Daoy (cell line): ENCODE measurements at places on chromosomes 12 and 14. TPM values are rescaled to one million over a fixed set of nuclear protein-coding genes. Genes with fewer than 3 reads are reported as not detected.

GRCh38 chr12:85352016-85352415 is 72.0 kb downstream of the ALX1 start:
- DNase-seq = no peak

MGAT4C gene
- total RNA-seq = 0.29 TPM in 1 of 2 replicates, not detected in the other

DNA sequence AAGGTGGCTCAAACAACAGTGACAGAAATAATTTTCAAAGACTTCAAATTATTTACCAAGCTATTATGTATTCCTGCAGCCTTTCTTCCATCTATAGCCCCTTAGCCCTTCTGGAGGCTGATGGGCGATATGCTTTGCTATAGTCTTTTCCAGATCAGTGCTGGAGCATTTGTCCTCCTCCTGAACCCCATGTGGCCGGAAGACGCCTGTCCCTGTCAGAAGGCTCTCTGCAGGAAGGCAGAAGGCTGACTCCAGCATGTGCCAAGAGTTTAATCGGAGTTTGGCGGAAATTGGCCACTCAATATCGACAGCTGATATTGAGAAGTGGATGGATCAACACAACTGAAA is 49.3 kb upstream of the MAX start:
- no peak for DNase-seq

CLEC4C gene
- not detected in 2 replicates for total RNA-seq

TMEM119 gene
- 0.57 and 1.1 TPM in 2 replicates for total RNA-seq

CCDC177 gene
- total RNA-seq = not detected in 2 replicates

SERPINA5 gene
- total RNA-seq = 0.17 and 0.33 TPM in 2 replicates

DNA sequence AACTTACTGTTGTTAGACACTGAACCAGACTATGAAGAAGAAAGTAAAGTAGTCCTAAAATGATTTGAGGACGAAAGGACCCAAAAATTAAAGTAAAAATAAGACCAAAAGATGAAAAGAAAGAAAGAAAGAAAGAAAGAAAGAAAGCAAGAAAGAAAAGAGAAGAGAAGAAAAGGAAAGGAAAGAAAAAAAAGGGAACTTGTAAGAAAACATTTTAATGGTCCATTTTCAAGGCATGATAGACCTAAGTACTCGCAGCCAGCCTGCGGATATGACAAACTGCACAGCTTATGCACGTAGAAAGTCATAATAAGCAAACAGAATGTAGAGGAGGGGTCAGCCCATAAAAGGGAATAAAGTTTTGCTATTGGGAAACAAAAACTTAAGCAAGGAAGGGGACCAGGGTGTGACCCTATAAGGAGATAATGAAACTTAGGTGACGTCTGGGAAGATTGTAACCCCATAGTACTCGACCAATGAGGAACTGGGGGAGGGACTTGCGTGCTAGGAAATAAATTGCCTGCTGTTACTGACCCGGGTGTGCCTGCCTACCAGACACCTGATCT is 59.7 kb downstream of the APOBEC1 start:
- no peak for DNase-seq

DNA sequence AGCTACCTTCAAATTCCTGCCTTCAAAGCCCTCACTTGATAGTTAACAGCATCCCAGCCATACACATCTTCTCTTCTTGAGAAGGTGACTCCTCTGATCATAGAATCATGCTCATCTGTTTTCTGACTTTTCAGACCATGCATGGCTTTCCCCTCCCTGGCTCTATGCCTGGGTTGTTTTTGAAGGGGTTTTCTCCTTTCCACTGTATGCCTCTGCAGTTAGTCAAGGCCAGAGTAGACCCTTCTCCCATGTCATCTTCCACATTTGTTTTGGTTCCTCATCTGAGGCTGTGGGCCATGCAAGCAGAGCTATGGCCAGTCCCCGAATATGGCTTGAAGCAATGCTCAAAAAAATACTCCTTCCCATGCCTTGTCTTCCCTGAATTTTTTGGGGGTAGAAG is 14.3 kb upstream of the MCRS1 start:
- DNase-seq = no peak

- peak; percentile 92 for DNase-seq
These were observed 181.3 kb upstream of the FKBP4 start for GRCh38 chr12:2613326-2614073.

ACOT6 gene
- not detected in 2 replicates for total RNA-seq

KRT85 gene
- 0.80 TPM in 1 of 2 replicates, not detected in the other for total RNA-seq
